Smooth muscle cell of the pulmonary artery (primary cell): ENCODE measurements at places on chromosomes 16 and 17. TPM values are rescaled to one million over a fixed set of nuclear protein-coding genes. Genes with fewer than 3 reads are reported as not detected.

TNFRSF17 gene
- 0.10 TPM in 1 of 2 replicates, not detected in the other for total RNA-seq

KIF2B gene
- total RNA-seq = not detected in 2 replicates

ACSM5 gene
- 0.13 TPM in 1 of 2 replicates, not detected in the other for total RNA-seq

PRSS33 gene
- total RNA-seq = not detected in 2 replicates

CYGB gene
- total RNA-seq = 24.4 and 51.4 TPM in 2 replicates

MBTPS1 gene
- total RNA-seq = 162 and 163 TPM in 2 replicates

CHAD gene
- not detected in 2 replicates for total RNA-seq

RPRML gene
- 0.07 TPM in 1 of 2 replicates, not detected in the other for total RNA-seq

CHRNE gene
- total RNA-seq = 0.33 and 2.8 TPM in 2 replicates

IGSF6 gene
- total RNA-seq = not detected in 2 replicates

MT1A gene
- total RNA-seq = 1.1 TPM in 1 of 2 replicates, not detected in the other

ADAD2 gene
- not detected in 2 replicates for total RNA-seq

EVI2B gene
- 0.07 and 0.13 TPM in 2 replicates for total RNA-seq

SCNN1B gene
- total RNA-seq = not detected in 2 replicates

C16orf89 gene
- 2.9 and 3.0 TPM in 2 replicates for total RNA-seq

ETV4 gene
- 1.2 and 1.3 TPM in 2 replicates for total RNA-seq

MYH2 gene
- not detected in 2 replicates for total RNA-seq

KPNA2 gene
- 49.2 and 56.0 TPM in 2 replicates for total RNA-seq

GDPD3 gene
- 0.76 and 1.3 TPM in 2 replicates for total RNA-seq

SRCIN1 gene
- total RNA-seq = 0.07 TPM in 1 of 2 replicates, not detected in the other

HNF1B gene
- total RNA-seq = not detected in 2 replicates

WDR90 gene
- 9.3 and 18.1 TPM in 2 replicates for total RNA-seq

ZNF469 gene
- total RNA-seq = 7.2 and 17.1 TPM in 2 replicates

RRN3 gene
- 32.1 and 36.8 TPM in 2 replicates for total RNA-seq

ADORA2B gene
- 22.6 and 28.2 TPM in 2 replicates for total RNA-seq

KRTAP3-1 gene
- not detected in 2 replicates for total RNA-seq

NOTUM gene
- 0.13 TPM in 1 of 2 replicates, not detected in the other for total RNA-seq

MMP28 gene
- 0.65 and 1.8 TPM in 2 replicates for total RNA-seq

PRRT2 gene
- 1.2 and 1.8 TPM in 2 replicates for total RNA-seq

PIK3R6 gene
- not detected in 2 replicates for total RNA-seq

RAB40B gene
- total RNA-seq = 9.3 and 9.5 TPM in 2 replicates

TMEM97 gene
- total RNA-seq = 7.8 TPM in 2 replicates

KRTAP2-1 gene
- not detected in 2 replicates for total RNA-seq

KLHL10 gene
- 0.20 and 0.26 TPM in 2 replicates for total RNA-seq

CHST5 gene
- total RNA-seq = 0.03 TPM in 1 of 2 replicates, not detected in the other

FBXO47 gene
- total RNA-seq = not detected in 2 replicates

CAMKK1 gene
- total RNA-seq = 6.6 and 11.2 TPM in 2 replicates

CRISPLD2 gene
- total RNA-seq = 1.2 and 38.1 TPM in 2 replicates

PMM2 gene
- 27.2 and 27.4 TPM in 2 replicates for total RNA-seq

CHST4 gene
- 0.07 TPM in 1 of 2 replicates, not detected in the other for total RNA-seq

NXN gene
- total RNA-seq = 8.0 and 27.1 TPM in 2 replicates

NPIPB8 gene
- 0.13 and 0.52 TPM in 2 replicates for total RNA-seq

GDPD1 gene
- total RNA-seq = 0.98 and 1.9 TPM in 2 replicates

CLN3 gene
- 15.7 and 21.5 TPM in 2 replicates for total RNA-seq

CCL4L2 gene
- 0.13 TPM in 1 of 2 replicates, not detected in the other for total RNA-seq

CA4 gene
- not detected in 2 replicates for total RNA-seq

APRT gene
- 56.4 and 79.3 TPM in 2 replicates for total RNA-seq

CD300H gene
- total RNA-seq = not detected in 2 replicates

NPIPA3 gene
- 0.69 and 0.98 TPM in 2 replicates for total RNA-seq

TBC1D26 gene
- 0.30 and 0.39 TPM in 2 replicates for total RNA-seq

CRYBA1 gene
- total RNA-seq = not detected in 2 replicates

GLG1 gene
- 356 and 369 TPM in 2 replicates for total RNA-seq
